ENCODE measurements at places on chromosomes 13 and 19.

- no peak for DNase-seq
These were observed 4.3 kb upstream of the POSTN start for GRCh38 chr13:37602733-37603381.

DNA sequence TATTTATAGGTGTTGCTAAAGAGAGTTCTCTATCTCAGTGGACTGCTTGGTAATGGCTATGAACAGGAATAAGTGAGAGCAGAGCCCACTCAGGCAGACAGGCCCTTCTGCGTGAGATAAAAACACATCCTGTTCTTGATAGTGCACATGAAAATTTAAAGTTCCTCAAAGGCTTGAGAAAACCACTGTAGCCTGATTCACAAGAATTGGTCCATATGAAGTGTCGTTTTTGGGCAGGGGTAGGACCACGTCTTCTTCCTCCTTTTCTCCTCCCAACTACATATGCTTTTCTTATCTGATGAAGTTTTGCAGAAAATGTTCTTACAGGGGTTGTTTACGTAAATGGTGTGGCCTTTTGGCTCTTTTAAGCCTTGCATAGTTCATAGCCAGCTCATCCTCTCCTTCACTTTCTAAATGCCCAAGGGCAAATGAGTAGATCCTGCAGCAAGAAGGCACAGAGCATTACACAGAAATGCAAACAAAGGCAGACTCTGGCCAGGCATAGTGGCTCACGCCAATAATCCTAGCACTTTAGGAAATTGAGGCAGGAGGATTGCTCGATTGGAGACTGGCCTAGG lies 53.8 kb downstream of the RNF6 start:
- no peak for DNase-seq

GRCh38 chr13:21670006-21670882 lies 629 bp upstream of the FGF9 start:
- peak; percentile 48 for DNase-seq

DNA sequence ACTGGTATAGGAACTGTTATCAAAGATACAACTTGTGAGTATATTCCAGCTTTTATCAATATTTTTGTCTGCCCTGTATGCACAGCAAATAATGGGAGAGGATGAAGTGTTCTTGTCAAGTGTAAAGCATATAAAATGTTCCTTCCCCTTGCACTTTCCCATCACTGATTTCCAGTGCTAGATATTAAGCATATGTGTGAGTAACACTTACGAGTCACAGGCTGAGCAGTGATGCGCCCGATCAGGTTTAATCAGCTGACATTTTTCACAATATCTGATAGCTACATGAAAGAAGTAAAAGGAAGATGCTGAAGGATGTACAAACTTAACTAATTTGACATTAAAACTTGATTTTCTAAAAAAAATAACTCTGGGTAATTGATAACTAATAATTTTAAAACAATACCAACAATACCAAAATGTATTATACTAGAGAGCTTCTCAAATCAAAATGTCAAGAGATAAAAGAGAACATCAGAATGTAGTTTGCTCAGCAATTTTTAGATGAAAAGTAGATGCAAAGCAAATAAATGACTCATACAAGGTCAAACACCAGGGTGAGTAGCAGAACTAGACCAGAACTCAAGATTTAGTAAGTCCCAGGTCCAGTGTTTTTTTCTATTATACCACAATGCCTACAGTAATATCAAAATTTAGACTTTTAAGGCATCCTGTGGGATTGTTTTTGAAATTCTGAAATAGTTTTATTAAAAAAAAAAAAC lies 56.4 kb downstream of the ZDHHC20 start:
- DNase-seq = no peak

DNA sequence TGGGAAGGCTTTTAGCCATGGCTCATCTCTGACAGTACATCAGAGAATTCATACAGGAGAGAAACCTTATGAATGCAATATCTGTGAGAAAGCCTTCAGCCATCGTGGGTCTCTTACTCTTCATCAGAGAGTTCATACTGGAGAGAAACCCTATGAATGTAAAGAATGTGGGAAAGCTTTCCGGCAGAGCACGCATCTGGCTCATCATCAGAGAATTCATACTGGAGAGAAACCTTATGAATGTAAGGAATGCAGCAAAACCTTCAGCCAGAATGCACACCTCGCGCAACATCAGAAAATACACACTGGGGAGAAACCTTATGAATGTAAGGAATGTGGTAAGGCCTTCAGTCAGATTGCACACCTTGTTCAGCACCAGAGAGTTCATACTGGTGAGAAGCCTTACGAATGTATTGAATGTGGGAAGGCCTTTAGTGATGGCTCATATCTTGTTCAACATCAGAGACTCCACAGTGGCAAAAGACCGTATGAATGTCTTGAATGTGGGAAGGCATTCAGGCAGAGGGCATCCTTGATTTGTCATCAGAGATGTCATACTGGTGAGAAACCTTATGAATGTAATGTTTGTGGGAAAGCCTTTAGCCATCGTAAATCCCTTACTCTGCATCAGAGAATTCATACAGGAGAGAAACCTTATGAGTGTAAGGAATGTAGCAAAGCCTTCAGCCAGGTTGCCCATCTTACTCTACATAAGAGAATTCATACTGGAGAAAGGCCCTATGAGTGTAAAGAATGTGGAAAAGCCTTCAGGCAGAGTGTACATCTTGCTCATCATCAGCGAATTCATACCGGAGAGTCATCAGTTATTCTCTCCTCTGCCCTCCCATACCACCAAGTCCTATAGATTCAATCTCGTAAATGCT lies 10.7 kb downstream of the ZNF470 start:
- DNase-seq = no peak
